SHP77 (cell line): ENCODE measurements at places on chromosomes 12 and 14.

DNA sequence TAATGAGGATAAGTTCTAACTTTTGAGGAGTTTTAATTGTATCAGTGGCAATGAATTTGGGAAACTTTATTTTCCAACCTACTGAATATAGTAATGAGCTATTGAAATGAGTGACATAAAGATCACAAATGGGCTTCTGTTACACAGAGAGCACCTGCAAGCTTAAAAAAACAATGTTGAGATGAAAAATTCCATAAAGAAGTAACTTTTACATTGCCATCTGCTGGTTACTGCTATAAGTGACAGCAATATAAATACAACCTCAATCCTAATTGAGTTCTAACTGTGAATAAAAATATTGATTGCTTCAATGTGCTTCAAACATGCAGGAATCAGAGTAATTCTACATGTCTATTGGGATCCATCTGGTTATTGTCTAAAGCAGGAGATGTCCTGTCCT, 14.2 kb downstream of the WIF1 start:
- no peak for DNase-seq

GRCh38 chr12:79982086-79983062, 47.5 kb upstream of the PPP1R12A start:
- no peak for DNase-seq

GRCh38 chr14:45906257-45906656, 653.3 kb upstream of the MIS18BP1 start:
- no peak for DNase-seq

DNA sequence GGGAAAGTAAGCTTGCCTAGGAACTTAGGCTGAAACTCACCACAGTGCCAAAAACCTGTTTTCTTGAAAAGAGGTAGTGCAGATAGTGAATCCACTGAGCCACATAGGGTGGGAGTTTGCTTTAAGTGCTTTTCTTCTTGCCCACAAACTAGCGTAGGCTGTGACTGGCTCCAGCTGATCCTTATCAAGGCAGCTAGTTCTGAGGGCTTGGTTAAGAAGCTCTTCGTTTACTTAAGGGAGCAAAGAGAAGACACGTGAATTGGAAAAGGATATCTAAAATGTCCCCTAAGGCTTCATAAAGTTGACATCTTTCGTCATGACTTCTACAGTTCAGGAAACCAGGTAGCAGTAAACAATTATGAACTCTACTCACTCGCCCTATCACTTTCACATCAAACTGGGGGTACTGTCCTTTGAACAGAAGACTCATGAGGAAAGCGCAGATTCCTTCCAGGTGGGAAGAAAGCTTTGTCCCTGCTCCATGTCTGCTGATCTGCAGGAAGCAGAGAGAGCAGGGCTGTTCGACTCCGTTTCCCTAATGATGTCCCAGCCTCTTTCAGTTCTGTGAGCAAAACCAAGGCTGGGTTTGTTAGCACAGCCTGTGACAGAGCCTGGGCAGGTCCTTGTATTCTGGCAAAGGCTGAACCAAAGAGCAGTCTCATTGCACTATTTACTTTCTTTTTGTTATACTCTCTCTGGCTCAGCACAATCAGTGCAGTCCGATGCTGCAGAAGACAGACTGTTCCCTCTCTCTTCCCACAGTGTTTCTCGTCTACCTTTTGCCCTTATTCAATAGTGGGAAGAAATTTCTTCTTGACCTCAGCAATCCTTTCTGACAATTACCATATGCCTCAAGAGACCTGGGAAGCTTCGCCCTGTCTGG, 93.5 kb upstream of the ETV6 start:
- peak; percentile 5 for DNase-seq

GRCh38 chr12:77204083-77204482, 138.7 kb upstream of the E2F7 start:
- DNase-seq, result no peak

DNA sequence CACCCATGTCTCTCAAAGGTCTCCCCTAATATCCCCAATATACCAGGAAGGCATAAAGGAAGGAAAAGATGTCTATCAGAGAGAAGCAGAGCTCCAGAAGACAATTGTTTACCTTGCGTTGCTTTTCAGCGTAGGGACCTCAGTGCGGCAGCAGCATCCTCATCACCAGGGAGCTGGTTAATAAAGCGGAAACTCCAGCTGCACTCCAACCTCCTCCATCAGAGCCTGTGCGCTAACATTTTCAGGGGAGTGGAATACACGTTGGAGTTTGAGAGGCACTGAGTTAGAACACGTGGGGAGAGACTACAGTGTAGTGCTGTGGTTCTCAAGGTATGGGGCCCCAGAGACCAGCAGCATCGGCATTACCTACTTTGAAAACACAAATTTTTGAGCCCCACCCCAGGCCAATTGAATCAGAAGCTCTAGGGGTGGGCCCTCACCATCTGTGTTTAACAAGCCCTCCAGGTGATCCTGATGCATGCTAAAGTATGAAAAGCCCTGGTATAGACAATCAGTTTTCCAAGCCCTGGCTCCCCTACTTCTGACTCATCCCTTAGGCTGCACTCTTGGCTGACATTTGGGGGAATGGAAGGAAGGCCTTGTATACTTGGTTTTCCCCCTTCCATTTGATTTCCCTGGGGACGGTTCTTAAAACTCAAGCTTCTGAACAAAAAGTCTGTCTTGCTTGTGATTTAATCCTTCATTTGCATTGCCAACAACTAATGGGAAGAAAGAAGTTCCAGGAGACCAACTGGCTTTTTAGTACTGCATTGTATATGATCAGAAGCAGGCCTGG, 419.0 kb upstream of the CCDC196 start:
- DNase-seq, result no peak

- DNase-seq, result peak; percentile 56
Observed at GRCh38 chr12:62933220-62933601, 1.7 kb downstream of the PPM1H start.

- no peak for DNase-seq
Observed at GRCh38 chr14:94376108-94376975, 12.1 kb downstream of the SERPINA1 start.

DNA sequence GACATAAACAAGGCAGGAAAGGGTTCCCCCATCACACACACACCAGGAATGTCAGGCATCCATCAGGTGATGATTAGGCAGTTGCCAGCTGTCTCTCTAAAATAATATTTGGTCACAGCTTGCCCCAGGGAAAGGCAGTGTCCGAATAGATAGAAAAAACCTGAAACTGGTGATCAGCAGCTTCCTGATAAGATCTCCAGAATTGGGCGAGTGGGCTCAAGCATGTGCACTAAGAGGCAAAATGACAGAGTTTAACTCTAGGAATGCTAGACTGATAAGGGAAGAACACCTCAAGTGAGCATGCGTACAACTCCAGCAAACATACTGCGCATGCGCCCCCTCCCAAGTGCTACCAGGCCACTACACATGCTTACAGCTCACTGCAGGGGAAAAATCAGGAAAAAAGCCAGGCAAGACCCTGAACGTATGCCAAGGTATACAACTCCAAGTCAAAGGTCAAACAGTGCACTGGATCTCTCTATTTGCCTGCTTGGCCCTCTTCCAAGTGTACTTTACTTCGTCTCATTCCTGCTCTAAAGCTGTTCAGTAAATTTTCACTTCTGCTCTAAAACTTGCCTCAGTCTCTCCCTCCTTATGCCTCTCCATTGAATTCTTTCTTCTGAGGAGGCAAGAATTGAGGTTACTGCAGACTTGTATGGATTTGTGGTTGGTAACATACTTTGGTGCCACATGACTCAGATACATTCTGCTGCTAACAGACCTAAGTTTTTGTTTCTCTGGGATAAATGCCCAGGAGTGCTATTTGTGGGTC, 73.5 kb upstream of the VASH1 start:
- peak; percentile 62 for DNase-seq

- DNase-seq, result peak; percentile 67
Observed at GRCh38 chr12:53061404-53062010, 11.6 kb downstream of the TNS2 start.
